T-helper 1 cell treated with Interleukin-12 subunit alpha and Interleukin-12 subunit beta and Interleukin-4 antibody, amounts not matched to agents 30 ng/mL and 1 ng/mL, for 36 hours (primary cell): ENCODE measurements at places on chromosomes 5 and 9. TPM values are rescaled to one million over a fixed set of nuclear protein-coding genes. Genes with fewer than 3 reads are reported as not detected.

Gene CD14
- 0.51 and 0.56 TPM in 2 replicates for total RNA-seq

Gene GMCL2
- total RNA-seq, result not detected in 2 replicates

Gene SLCO6A1
- total RNA-seq, result not detected in 2 replicates

Gene SGCD
- total RNA-seq, result not detected in 2 replicates

Gene SEMA5A
- 0.05 and 0.44 TPM in 2 replicates for total RNA-seq

Gene RNF183
- 0.34 TPM in 1 of 2 replicates, not detected in the other for total RNA-seq

Gene AHRR
- 18.7 and 20.0 TPM in 2 replicates for total RNA-seq

Gene BAAT
- total RNA-seq, result 0.07 TPM in 1 of 2 replicates, not detected in the other

Gene SLC36A3
- total RNA-seq, result not detected in 2 replicates

Gene SPDL1
- total RNA-seq, result 30.8 and 31.3 TPM in 2 replicates

Gene LCN2
- not detected in 2 replicates for total RNA-seq

Gene DNAH5
- total RNA-seq, result not detected in 2 replicates

Gene DPH7
- 39.7 and 43.6 TPM in 2 replicates for total RNA-seq

Gene TMEM171
- total RNA-seq, result not detected in 2 replicates

Gene TTC23L
- 0.81 TPM in 1 of 2 replicates, not detected in the other for total RNA-seq

Gene RNF224
- not detected in 2 replicates for total RNA-seq

Gene PTGDS
- 5.2 and 5.3 TPM in 2 replicates for total RNA-seq

Gene MACROH2A1
- 304 and 306 TPM in 2 replicates for total RNA-seq

Gene QSOX2
- total RNA-seq, result 16.0 and 16.3 TPM in 2 replicates

Gene FAXDC2
- total RNA-seq, result not detected in 2 replicates

Gene SPINK13
- total RNA-seq, result not detected in 2 replicates

Gene C5orf52
- total RNA-seq, result 0.32 TPM in 1 of 2 replicates, not detected in the other

Gene TOPORS
- total RNA-seq, result 11.7 and 12.0 TPM in 2 replicates

Gene PCDHB6
- not detected in 2 replicates for total RNA-seq

Gene KLF9
- 10.7 and 11.6 TPM in 2 replicates for total RNA-seq

Gene CENPK
- total RNA-seq, result 74.4 and 77.8 TPM in 2 replicates

Gene SCGB3A2
- total RNA-seq, result not detected in 2 replicates

Gene IL13
- 130 and 131 TPM in 2 replicates for total RNA-seq

Gene NXNL2
- total RNA-seq, result not detected in 2 replicates

Gene ENHO
- 0.20 TPM in 1 of 2 replicates, not detected in the other for total RNA-seq

Gene NUTM2G
- total RNA-seq, result not detected in 2 replicates

Gene PCDHGB5
- 0.46 and 0.66 TPM in 2 replicates for total RNA-seq

Gene TSSK1B
- total RNA-seq, result not detected in 2 replicates

Gene SHISAL2B
- not detected in 2 replicates for total RNA-seq

Gene PROB1
- total RNA-seq, result 5.2 TPM in 2 replicates

Gene FOXD4L5
- 0.15 and 0.32 TPM in 2 replicates for total RNA-seq

Gene FOXD1
- total RNA-seq, result 0.20 and 0.29 TPM in 2 replicates

Gene CD274
- total RNA-seq, result 42.1 and 42.6 TPM in 2 replicates

Gene IL33
- not detected in 2 replicates for total RNA-seq

Gene IFNA21
- total RNA-seq, result not detected in 2 replicates

Gene MZB1
- 83.6 and 83.7 TPM in 2 replicates for total RNA-seq

Gene TAS2R1
- total RNA-seq, result not detected in 2 replicates

Gene PCDHA10
- not detected in 2 replicates for total RNA-seq

Gene ZNF618
- total RNA-seq, result 0.02 and 0.10 TPM in 2 replicates

Gene CLIC3
- 1.4 and 1.8 TPM in 2 replicates for total RNA-seq

Gene FAM221B
- total RNA-seq, result not detected in 2 replicates

Gene OMD
- not detected in 2 replicates for total RNA-seq
